Osteoblast (primary cell): ENCODE measurements at places on chromosomes 2 and 18. TPM values are rescaled to one million over a fixed set of nuclear protein-coding genes. Genes with fewer than 3 reads are reported as not detected.

ALK gene
- total RNA-seq, result under 0.01 and 0.29 TPM in 2 replicates

KCTD18 gene
- 32.7 and 33.7 TPM in 2 replicates for total RNA-seq

CNGA3 gene
- total RNA-seq, result 0.29 and 0.36 TPM in 2 replicates

GREB1L gene
- under 0.01 and 0.36 TPM in 2 replicates for total RNA-seq

SULT1C2 gene
- total RNA-seq, result 0.36 and 1.2 TPM in 2 replicates

SERPINB5 gene
- not detected in 2 replicates for total RNA-seq

HSPD1 gene
- total RNA-seq, result 117 and 121 TPM in 2 replicates

RAB6C gene
- not detected in 2 replicates for total RNA-seq

CYP1B1 gene
- 827 and 849 TPM in 2 replicates for total RNA-seq

UGT1A6 gene
- not detected in 2 replicates for total RNA-seq

PSMA8 gene
- not detected in 2 replicates for total RNA-seq

SERPINB8 gene
- 30.4 and 31.8 TPM in 2 replicates for total RNA-seq

SERPINB12 gene
- not detected in 2 replicates for total RNA-seq

DSG1 gene
- total RNA-seq, result not detected in 2 replicates

LANCL1 gene
- 35.8 and 40.7 TPM in 2 replicates for total RNA-seq

MTX2 gene
- 13.0 and 14.4 TPM in 2 replicates for total RNA-seq

STARD6 gene
- total RNA-seq, result not detected in 2 replicates

CYS1 gene
- 0.36 and 1.5 TPM in 2 replicates for total RNA-seq

C1QL2 gene
- total RNA-seq, result not detected in 2 replicates

RNF152 gene
- total RNA-seq, result 3.3 and 5.0 TPM in 2 replicates

SPHKAP gene
- not detected in 2 replicates for total RNA-seq

ABCG5 gene
- not detected in 2 replicates for total RNA-seq

RGPD3 gene
- total RNA-seq, result 0.36 and 0.59 TPM in 2 replicates

AMER3 gene
- total RNA-seq, result not detected in 2 replicates

HOXD10 gene
- total RNA-seq, result not detected in 2 replicates

MC5R gene
- total RNA-seq, result 0.36 and 0.59 TPM in 2 replicates

MCM6 gene
- 14.5 and 15.6 TPM in 2 replicates for total RNA-seq

PSTPIP2 gene
- total RNA-seq, result 5.8 and 6.8 TPM in 2 replicates

ZNF516 gene
- total RNA-seq, result 16.3 and 17.7 TPM in 2 replicates

SLC16A14 gene
- total RNA-seq, result under 0.01 and 0.29 TPM in 2 replicates

ITGB6 gene
- total RNA-seq, result under 0.01 TPM in 2 replicates

NTSR2 gene
- not detected in 2 replicates for total RNA-seq

LIPG gene
- 2.2 and 3.5 TPM in 2 replicates for total RNA-seq

AP1S3 gene
- total RNA-seq, result 2.2 and 2.7 TPM in 2 replicates

SIX3 gene
- not detected in 2 replicates for total RNA-seq

POTEC gene
- 0.29 and 0.36 TPM in 2 replicates for total RNA-seq

SERPINB7 gene
- total RNA-seq, result 0.36 and 0.88 TPM in 2 replicates

CCDC121 gene
- total RNA-seq, result 1.1 and 1.2 TPM in 2 replicates

COL3A1 gene
- total RNA-seq, result 3,160 and 5,672 TPM in 2 replicates

DSEL gene
- total RNA-seq, result 119 and 157 TPM in 2 replicates

CFAP210 gene
- under 0.01 and 0.36 TPM in 2 replicates for total RNA-seq

CGREF1 gene
- total RNA-seq, result 6.8 and 14.5 TPM in 2 replicates

AQP12A gene
- total RNA-seq, result not detected in 2 replicates

NFE2L2 gene
- total RNA-seq, result 84.3 and 91.9 TPM in 2 replicates

PIEZO2 gene
- total RNA-seq, result 6.5 and 46.7 TPM in 2 replicates
